ENCODE measurements at places on chromosomes 1 and 21. TPM values are rescaled to one million over a fixed set of nuclear protein-coding genes. Genes with fewer than 3 reads are reported as not detected.

Gene GSTM4
- 16.2 TPM for total RNA-seq

Gene ERVH48-1
- 0.29 TPM for total RNA-seq

Gene RNU5D-1
- not detected for total RNA-seq

Gene CD48
- 151 TPM for total RNA-seq

Gene ETV3L
- not detected for total RNA-seq

Gene LRRN2
- total RNA-seq = not detected

Gene CAPZB
- 399 TPM for total RNA-seq

Gene GCSAML
- total RNA-seq = not detected

DNA sequence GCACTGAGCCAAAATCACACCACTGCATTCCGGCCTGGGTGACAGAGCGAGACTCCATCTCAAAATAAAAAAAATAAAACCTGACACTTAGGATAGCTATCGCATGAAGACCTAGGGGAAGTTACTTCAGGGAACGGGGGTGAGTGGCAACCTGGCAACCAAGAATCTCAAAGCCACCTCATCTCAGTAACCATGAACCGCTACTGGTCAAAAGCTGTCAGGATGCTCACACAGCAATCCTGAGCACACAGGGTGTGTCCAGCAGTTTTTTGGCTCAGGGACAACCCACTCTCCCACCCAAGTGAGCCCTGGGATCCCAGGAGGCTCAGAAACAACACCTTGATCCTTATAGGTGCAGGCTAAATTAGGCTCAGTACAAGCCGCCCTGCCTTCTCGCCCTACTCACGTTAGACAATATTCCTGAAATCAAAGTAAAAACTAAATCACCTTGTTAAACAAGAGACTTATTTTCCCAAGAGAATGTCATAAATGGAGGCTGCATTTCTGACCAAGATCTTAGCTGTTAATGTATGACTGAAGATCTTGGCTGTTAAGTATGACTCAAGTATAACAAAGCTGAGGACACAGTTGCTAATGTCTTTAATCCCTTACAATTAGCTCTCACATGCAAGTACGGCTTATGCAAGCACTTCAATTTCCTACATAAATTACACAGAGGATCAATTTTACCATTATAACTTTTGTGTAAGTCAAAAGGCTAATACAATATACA lies 48.3 kb upstream of the NADK start:
- no peak for ATAC-seq

- ATAC-seq = no peak
These were observed 192.5 kb upstream of the ZRANB2 start for GRCh38 chr1:71273334-71273733.

DNA sequence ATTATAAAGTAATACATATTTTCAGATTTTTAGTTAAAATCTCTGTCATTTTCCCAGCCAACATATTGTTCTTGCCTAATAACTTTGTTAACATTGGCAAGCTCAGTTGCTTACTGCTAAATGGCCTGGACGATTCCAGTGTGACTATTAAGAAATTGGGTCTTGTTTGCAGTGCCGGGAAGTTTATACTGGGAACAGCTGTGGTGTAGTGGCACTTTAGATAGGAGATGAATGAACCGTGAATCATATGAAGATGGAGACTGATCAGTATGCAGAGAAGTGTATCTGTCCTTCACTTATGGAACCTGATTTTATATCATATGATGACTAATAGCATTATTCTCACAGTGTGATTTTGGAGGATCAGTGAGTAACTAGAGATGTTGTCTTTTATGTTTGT lies 3.3 kb downstream of the CHRM3 start:
- ATAC-seq = no peak

DNA sequence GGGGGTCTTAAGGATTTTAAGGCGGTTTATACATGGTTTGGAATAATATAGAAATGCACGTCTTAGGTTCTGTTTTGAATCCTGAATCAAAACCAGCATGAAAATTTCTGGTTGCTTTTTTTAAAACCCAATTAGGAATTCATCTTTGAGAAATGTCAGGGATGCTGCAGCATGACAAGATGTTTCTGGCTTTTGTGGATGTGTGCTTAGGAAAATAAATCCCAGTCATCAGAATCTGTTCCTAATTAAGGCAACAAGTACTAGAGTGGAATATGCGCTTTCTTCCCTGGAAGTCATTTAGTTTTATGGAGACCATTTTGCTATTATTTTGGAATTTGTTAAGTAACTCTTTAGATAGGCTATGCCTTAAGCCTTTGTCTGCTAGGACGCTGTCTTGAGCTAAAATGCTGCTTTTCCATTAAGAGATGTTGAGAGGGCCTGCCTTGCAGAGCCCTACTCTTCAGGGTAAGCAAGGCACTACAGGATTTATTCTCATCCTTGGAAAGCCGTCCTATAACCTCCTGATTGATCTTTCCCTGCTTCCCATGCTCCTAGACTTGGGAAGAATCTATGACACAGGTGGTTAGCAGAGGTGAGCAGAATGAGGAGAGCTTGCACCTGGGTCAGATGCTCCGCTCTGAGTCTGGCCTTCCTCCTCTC lies 332.8 kb downstream of the DISC1 start:
- ATAC-seq = no peak

GRCh38 chr21:25062061-25062460 lies 545.2 kb downstream of the MRPL39 start:
- ATAC-seq = no peak

DNA sequence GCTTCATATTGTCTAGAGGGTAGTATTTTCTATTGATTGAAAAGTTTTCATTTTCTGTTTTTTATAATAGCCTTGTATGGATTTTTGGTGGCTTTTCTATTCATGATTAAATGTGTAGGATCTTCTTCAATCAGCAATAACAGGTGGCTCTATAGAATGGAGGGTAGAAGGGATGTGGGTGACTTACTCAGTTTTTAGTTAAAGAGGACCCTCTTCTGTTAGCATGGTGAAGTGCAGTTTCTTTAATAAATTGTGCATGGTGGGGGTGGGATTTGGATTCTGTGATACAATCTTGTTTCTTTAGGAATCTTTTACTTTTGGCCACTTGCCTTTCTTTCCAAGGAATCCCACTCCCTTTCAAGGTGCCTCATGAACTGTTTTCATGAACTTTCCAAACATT lies 64.7 kb downstream of the SLC35A3 start:
- no peak for ATAC-seq

DNA sequence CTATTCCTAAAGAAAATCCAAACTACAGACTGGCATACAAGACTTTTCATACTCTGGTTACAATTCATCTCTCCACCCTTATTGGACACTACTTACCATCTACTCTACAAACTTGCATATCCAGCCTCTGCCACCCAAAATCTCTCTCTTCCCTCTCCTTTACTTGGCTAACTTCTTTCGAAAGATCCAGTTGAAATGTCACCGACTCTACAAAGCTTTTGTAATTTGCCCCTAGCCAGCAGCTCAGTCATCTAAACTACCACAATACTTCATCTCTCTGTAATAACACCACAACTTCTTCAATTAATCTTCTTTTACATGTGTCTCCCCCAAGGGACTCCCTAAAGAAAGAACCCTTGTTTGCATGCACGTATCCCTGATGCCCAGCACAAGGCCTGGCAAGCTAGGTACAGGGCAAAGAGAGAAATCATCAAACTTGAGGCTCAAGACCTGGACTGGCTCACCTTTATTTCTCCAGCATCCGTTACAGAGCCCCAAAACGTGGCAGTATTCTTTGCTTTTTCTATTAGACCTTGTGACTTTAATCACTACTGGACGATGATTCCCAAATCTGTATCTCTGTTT lies 2.7 kb downstream of the ZBTB21 start:
- ATAC-seq = no peak

DNA sequence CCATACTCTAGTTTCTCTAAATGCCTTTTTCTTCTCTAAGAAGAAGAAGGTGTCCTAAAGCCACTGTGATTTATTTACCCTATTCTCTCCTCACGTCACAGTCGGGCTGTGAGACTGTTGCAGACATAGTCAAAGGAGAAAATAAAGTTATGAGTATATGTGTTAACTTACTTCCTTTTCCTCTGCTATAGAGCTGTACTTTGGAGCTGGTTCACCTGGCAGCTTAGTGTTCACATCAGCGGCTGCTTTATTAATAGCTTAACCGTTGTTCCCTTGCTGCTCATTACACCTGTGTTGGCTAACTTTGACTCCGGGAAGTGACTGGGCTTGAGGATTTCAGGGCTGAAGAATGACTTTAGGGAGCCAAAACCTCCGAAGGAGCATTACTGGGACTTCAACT lies 3.6 kb downstream of the PFKFB2 start:
- ATAC-seq = no peak

GRCh38 chr1:165444897-165445370 lies at the start of gene RXRG:
TSS of gene RXRG (minus strand) at chr1:165445126. CDS start at chr1:165444893, 233 bp downstream.
- peak; percentile 28 for ATAC-seq

DNA sequence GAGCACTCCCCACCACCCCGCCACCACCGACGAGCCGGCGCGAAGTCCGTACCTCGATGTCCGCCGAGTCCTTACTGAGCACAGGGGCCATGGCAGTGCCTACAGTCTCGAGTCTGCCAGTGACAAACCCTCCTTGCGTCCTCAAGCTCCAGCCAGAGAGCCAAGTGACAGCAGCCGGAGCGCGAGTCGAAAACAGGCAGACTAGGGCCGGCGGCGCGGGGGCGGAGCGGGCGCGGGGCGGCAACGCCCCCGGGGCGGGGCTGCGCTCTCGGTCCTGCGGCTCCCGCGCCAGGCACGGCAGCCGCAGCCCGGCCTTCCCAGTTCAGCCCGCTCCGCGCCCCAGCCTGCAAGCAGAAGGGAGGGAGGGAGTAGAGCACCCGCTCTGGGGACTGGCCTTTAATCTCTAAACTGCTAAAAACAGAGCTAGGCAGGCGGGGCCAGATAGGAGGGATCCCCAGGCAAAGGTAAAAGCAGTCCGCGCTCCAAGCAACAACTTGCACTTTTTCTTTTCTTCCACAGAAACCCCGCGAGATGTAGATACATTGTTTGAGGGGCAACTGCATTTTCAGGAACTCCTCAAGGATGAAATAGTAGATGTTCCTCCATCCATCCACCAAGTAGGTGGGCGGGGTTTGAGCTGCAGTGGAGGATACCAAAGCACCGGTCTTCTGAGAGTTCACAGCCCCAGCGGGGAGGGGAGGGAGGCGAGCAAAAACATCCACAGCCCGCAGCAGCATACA lies at the start of gene DPYD:
TSS of gene DPYD (minus strand) at position 203 of the 740 bp plus-strand sequence. CDS start at position 91, 112 bp downstream.
- peak; percentile 87 for ATAC-seq

- no peak for ATAC-seq
These were observed 3.4 kb downstream of the FAM43B start for GRCh38 chr1:20555758-20556120.

DNA sequence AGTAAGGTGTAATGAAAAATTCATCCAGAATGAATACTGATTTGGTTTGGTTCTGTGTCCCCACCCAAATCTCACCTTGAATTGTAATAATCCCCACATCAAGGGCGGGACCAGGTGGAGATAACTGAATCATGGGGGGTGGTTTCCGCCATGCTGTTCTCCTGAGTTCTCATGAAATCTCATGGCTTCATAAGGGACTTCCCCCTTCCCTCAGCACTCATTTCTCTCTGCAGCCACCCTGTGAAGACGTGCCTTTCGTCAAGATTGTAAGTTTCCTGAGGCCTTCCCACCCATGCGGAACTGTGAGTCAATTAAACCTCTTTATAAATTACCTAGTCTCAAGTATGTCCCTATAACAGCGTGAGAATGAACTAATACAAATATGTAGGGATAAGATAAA lies 5.5 kb upstream of the SYNJ1 start:
- peak; percentile 71 for ATAC-seq
